ENCODE measurements at places on chromosomes 2 and 18.

GRCh38 chr18:65859075-65859474 is 108.3 kb downstream of the CDH7 start:
- no peak for DNase-seq

DNA sequence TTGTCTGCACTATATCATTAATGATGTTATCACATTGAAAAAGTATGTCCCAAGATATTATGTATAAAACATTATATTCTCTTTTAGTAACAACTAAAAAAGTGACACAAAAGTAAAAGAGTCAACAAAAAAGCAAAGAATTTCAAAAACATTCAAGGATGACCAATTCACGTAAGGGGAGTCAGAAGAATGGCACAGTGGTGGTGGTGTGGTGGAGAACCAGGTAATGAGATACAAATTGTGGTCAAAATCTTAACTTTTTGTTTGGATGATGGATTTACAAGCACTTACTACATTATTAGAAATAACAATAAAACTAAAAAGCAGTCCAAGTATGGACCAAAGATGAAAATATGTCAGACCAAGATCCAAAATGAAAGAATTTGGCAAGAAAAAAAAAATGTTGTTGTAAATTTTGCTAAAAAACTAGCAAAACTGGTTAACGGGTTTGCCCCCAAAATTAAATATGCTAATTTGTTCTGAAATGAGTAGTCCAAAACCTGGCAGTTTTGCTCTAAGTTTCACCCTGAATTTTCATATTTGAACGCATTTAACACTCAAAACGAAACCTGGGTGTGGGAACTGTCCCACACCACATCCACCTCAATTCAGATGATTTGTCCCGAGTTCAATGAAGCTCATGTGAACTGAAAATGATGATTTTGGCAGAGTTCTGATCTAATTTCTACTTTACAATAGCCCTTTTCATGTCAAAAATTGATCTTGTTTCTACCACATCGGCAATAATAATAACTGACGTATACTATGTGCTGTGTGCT is 135.8 kb downstream of the IKZF2 start:
- DNase-seq: no peak

DNA sequence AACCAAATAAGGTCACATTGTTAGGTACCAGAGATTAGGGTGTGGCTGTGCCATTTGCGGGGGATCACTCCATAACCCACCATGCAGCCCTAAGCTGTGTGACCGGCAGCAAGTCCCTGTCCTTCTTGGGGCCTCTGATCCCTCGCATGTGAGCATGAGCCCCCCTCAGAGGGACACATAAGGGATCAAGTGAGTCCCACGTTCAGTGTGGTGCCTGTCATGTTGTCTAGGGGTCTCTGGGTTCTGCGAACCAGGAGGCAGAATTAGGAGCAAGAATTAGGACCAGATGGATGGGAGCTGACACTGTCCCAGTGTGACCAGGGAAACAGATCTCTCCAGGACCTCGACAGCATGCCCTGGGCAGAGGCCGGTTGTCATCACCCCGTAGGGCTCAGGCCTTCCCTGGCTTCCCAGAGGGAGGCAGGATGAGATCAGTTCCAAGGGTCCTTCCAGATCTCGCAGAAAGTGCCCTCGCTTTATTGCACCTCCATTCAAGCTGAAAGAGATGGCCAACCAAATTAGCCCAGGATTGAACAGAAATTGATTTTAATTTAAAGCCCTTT is 113.2 kb upstream of the OTOS start:
- no peak for DNase-seq

DNA sequence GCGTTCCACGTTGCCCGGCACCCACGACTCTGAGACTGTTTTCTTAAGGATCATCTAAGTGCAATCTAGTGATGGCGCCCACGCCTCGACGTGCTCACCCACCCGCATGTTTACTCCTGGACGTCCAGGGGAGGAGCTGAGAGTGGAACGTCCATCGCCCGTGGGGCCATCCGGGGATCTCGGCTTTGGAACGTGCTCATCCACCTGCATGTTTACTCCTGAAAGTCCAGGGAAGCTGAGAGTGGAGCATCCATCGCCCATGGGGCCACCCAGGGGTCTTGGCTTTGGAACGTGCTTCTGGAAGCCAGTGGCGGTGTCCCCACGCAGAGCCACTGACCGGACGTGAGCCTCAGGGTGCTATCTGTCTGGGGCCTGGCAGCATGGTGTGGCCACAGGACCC is 45.6 kb upstream of the SALL3 start:
- no peak for DNase-seq

GRCh38 chr18:3966642-3967358 is 488.3 kb downstream of the DLGAP1 start:
- DNase-seq: no peak

DNA sequence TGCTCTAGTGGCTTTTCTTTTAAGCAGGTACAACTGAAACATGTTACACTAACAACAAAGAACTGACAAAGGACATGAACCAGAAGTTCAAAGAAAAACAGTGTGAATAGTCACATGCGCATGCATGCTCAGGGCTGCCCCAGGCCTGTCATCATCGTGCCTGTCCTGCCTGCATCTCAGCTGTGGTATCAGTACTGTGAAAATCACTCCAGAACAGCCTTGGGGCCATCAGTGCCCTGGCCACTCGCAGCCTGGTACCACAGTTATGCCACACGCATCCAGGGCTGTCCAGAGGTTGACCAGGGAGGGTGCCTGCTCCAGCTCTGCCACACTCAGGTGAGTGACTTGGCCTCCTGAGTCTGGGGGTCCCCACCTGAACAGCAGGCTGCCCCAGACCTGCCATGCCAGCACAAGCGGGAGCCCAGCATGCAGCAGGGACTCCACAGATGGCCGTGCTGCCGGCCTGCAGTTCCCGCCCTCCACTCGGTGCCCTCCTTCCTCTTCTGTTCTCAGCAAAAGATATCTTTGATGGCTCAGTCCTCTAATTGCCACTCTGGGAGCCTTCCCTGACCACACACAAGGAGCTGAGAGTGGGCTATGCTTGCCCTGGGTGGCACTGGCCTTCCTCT is 12.3 kb downstream of the LIMS2 start:
- no peak for DNase-seq

DNA sequence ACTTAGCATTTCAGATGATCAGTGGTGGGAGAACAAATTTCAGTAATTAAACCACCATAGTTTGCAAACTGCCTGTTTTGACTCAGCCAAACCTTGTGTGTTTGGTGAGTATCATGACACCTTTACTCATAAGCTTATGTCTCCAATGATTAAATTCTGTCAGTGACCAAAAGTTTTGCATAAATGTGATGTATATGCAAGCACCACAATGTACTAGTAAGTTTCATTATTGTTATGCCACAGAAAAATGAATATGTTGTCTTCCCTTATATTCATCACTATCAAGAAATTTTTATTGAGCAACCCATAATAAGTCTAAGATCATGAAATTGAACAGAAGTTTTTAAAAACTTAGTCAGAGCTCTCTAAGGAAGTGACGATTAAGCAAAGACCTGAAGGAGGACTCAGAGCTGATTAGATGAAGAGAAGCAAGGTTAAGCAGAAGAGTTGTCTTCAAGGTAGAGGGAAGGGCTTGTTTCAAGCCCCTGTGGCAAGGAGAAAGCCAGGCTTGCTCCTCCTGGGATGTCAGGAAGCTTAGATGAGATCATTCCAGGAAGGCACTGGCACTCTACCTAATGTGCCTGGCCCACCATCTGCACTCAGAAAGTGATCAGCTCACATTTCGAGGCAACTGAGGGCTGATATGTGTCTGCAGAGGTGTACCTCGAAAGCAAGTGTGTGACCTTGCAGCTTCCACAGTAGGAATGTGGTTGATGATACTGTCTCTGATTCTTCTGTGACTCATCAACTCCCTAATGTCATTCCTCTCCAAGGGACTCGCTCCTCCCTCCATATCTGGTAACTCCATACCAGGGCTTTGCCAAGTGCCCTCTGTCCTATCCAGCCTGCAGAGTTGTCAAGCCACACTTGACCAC is 54.7 kb downstream of the KCTD18 start:
- DNase-seq: no peak

GRCh38 chr2:138724327-138724726 is 55.9 kb downstream of the NXPH2 start:
- DNase-seq: no peak

GRCh38 chr18:56289381-56289780 is 349.0 kb downstream of the TXNL1 start:
- no peak for DNase-seq

- DNase-seq: no peak
These were observed 703.1 kb upstream of the VRK2 start for GRCh38 chr2:57343391-57344006.

DNA sequence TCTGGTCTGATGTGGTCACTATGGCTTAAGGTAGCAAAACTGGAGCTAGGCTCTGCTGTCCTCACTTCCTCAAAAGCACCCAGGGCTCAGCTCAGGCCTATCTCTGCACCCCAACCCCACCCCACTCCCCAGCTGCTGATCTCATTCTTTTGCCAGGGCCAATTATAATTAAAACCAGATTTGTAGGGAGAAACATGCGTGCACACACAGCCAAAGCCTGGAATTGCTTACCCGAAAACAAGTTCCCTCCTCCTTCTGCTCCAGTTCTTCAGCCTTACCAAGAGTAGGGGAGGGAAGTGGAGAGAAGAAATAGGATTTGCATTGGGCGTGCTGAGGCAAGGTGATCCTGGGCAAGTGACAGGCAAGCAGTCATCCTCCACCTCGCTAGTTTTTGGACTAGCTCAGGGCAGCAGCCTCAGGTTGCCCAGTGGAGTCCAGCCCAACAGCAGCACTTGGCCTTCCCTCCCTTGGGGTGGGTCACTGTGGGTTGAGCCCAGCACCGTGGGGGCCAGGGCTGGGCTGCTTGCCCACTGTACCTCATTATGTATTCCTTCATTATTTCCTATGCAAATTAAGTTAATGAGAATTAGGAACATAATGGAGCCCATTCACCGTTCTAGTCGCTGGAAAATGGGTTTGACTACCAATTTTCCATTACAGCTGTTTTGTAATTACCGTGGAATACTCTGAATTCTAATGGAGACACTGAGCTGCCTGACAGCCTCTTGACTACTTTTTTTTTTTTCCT is 199.1 kb upstream of the CELF4 start:
- no peak for DNase-seq

DNA sequence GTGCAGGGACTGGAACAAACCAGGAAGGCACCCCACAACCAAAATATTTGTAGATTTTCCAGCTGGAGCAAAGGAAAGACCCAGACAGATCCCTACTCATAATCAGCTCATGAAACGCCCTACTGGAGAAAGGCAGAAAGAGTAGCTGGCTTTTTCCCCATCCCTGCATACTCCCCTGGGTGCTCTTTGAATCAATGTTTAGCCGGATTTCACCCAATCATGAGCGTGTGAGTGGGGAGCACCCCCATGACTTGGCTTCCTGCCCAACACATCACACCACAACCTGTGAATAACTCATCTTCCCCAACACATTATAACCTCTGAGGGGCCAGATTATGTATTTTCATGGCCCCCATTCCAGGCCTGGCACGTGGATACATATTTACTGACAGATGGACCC is 35.1 kb upstream of the SLC14A1 start:
- DNase-seq: peak; percentile 58

Measured in activated CD8-positive, alpha-beta memory T cell treated with anti-CD3 and anti-CD28 coated beads for 4 hours (primary cell).